ENCODE measurements at places on chromosomes 1 and 21. TPM values are rescaled to one million over a fixed set of nuclear protein-coding genes. Genes with fewer than 3 reads are reported as not detected.

DNA sequence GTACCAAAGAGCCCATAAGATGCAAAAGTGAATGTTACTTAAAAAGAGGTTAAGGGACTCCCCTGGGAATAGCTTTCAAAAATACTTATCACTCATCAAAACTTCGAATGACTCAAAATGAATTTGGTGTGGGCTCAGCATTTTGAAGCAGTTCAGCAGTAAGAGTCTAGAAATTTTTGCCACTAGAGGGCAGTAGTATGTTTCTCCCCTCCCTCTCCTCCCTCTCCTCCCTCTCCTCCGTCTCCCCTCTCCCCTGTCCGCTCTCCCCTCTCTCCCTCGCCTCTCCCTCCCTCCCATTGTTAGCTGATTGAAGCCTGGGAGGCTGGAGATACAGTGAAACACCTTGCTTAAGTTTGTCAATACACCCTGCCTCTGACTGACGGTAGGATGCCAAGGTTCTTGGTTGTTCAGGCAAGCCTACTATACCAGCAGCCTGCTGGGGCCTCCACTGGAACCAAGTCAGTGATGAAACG is 70.8 kb upstream of the TENT5C start:
- peak; percentile 69 for DNase-seq

The BRDT gene
- not detected for total RNA-seq

DNA sequence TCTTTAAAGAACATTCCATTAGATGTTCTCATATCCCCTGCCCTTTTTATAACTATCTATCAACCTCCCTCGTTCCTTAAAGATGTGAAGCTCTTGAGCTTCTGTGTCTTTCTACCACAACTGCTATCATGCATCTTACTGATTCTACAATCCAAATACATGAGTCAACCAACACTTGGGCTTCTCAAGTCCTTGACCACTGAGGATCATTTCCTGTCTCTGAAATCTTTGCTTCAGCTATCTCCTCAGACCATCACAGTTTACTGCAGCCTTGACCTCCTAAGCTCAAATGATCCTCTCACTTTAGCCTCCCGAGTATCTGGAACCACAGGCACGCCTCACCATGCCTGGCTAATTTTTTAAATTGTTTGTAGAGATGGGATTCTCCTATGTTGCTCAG is 75.2 kb downstream of the FMO4 start:
- no peak for DNase-seq

GRCh38 chr1:224499204-224499603 is 64.6 kb upstream of the WDR26 start:
- no peak for DNase-seq

DNA sequence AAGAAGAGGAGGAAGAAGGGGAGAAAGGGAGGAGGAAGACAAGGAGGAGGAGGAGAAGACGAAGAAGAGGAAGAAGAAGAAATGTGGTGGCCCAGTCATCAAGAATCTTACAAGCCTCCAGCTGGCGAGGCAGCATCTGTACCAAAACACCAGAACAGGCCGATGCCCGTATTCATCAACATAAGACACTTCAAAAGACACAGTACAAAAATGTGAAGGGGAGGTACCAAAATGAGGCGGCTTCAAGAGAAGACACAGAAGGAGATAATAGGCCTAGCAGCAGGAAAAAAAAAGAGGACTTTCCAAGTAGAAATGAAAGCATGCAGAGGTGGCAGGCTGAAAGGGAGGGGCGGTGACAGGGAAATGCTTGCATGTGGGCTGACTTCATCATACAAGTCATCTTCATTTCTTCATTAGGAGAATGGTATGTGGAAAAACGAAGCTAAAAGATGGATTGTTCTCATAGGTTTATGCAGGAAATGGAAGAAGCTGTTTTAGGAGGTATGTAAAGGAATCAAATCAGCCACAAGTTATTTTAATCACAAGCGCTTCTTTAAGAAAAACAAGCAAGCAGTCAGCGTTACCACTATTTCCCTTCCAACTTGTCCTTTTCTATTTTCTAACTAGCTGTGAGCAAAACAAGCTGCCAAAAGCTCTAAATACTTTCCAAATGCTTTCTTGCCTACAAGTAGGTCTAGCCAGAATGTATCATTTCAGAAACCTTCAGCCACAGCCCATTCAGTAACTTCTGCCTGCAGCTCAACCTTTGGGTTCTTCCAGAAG is 192.3 kb downstream of the SLC45A1 start:
- DNase-seq = peak; percentile 53

The RGL1 gene
- 16.1 TPM for total RNA-seq

GRCh38 chr1:230867903-230868735 is at the start of gene C1orf198:
Gene C1orf198, minus strand, starts transcription at chr1:230868521. Its CDS starts 9 bp downstream, at chr1:230868512.
- peak; percentile 69 for DNase-seq

The CCDC190 gene
- under 0.01 TPM for total RNA-seq

The OLIG2 gene
- total RNA-seq = not detected

The BNIPL gene
- total RNA-seq = 0.20 TPM

The TEX38 gene
- total RNA-seq = under 0.01 TPM

- DNase-seq = no peak
Observed at GRCh38 chr1:180402001-180402400, 100.4 kb downstream of the ACBD6 start.

DNA sequence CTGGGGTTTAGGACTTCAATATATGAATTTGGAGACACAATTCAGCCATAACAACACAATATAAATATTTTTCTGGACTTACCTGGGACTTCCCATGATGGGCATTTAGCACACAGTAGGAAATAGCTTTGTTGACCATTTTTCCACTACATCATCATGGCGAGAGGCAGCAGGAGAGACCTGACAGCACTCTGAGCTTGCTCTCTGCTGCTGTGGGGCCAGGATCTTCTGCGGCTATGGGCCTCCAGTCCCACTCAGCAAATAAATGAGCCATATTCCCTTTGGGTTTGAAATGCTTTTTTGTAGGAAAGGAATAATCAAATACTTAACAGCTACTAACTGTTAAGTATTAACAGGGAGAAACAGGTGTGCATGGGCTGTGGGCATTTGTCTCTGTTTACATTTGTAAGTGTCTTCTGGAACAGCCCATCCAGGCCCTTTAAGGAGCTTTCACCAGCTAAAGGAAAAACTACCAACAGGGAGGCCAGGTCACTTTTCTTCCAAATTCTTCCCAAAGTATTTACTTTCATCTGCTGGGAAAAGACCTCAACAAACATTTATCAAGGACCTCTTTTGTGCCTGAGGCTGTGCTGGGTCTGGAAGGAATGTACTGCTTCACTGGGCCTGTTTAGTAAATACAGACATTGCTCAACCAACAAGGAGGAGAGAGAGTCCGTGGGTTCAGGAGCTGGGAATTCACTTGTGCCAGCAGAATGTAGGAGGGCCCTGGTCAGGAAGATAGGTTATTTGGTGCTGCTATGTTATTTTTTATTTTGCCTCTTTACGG is 133.2 kb downstream of the LRIG2 start:
- DNase-seq = no peak

The TRAF3IP3 gene
- total RNA-seq = not detected

GRCh38 chr21:33540711-33541104 is 1.2 kb downstream of the GART start:
- no peak for DNase-seq

The SAMSN1 gene
- 0.60 TPM for total RNA-seq

The ATAD3C gene
- under 0.01 TPM for total RNA-seq

- DNase-seq = no peak
Observed at GRCh38 chr1:237226177-237226944, 184.4 kb downstream of the RYR2 start.

DNA sequence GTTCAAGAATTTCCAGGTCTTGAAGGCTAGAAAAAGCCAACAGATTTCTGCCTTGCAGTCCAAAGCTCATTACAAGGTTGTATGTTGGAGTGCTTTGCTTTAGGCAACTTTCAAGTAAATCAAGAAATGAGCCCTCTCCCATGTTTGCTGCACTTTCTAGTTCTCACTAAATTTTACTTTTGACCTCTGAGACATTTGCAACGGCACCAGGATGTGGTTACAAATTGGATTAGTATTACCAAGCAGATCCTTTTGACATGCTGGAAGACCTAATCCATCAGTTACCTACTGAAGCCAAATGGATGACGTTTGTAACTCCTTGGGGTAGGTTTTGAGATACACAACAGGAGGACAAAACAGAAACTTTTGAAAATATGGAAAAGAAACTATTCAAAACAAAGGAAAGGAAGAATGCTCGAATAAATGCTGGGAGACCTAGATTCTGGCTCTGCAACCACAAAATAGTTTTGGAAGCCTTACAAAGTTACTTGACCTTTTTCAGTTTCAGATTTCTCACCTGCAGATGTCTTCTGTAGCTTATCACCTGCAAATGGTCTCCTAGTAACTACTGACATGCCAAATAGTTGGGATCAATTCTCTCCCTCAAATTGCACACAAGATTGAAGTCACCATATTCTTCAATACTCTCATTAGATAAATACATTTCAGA is 251.7 kb upstream of the ADGRL2 start:
- no peak for DNase-seq

- no peak for DNase-seq
Observed at GRCh38 chr1:228098323-228098931, 4.7 kb downstream of the C1orf35 start.

DNA sequence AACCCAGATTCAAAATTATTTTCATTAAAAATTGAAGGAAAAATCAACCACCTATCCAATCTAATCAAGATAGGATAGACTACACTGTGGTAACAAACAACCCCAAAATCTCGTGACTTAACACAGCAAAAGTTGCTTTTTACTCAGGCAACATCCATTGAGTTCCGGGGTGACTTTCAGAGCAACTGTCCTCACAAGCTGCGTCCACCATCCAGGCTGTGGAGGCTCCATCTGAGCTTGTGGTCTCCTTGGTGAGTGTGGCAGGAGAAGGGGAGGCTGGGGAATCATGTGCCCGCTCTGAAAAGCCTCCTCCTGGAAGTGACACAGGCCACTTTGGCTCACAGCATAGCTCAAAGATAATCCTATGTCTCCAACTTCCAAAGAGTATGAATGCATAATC is 52.4 kb downstream of the CD2 start:
- no peak for DNase-seq

Data from lung microvascular endothelial cell (primary cell).